ENCODE measurements at places on chromosomes 5 and 9. TPM values are rescaled to one million over a fixed set of nuclear protein-coding genes. Genes with fewer than 3 reads are reported as not detected.

DNA sequence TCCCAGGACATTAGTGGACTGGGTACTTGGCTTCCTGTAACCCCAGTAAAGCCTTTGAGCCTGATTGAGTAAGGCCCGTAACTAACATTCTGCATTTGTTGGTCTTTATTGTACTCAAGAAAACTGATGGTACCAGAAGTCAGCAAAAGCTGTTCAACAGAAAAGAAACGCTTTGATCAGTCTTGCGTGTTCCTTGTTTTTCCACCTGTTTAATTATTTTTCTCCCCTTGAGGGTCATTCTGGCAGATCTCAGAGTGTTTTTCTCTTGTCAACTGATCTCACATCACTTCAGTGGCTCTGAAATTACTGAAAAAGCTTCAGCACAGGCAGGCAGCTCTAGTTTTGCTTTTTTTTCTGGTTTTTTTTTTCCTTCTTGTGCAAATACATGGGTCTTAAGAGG is 6.1 kb upstream of the TMEM268 start:
- no peak for DNase-seq
- no peaks in the 10 kb centered on the region for H3K4me1 ChIP-seq
- no peaks in the 10 kb centered on the region for H3K27me3 ChIP-seq
- peaks cover 6% of the 10 kb centered on the region for H3K36me3 ChIP-seq
- H3K4me3 ChIP-seq = no peak overlapping the region
- no peak overlapping the region for H3K27ac ChIP-seq

DNA sequence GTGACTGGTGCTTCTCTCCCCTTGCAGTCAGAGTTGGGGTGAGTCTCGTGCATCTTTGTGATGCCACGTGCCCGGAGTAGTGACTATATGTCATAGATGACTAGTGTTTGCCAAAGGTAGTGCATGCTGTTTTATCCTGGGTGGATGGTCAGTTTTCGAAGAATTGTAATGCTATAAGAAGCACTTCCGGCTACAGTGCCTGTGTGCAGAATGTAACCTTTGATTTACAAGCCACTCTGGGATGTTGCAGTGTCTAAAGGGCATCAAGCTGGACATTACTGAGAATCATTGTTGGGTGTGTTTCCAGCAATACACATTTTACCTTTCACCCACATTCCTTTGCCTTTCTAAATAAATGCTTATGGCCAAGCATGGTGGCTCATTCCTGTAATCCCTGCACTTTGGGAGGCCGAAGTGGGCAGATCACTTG is 16.7 kb downstream of the MVB12B start:
- no peaks in the 10 kb centered on the region for H3K27me3 ChIP-seq
- no peak for DNase-seq
- peaks cover 20% of the 10 kb centered on the region for H3K4me1 ChIP-seq
- H3K4me3 ChIP-seq = no peak overlapping the region

DNA sequence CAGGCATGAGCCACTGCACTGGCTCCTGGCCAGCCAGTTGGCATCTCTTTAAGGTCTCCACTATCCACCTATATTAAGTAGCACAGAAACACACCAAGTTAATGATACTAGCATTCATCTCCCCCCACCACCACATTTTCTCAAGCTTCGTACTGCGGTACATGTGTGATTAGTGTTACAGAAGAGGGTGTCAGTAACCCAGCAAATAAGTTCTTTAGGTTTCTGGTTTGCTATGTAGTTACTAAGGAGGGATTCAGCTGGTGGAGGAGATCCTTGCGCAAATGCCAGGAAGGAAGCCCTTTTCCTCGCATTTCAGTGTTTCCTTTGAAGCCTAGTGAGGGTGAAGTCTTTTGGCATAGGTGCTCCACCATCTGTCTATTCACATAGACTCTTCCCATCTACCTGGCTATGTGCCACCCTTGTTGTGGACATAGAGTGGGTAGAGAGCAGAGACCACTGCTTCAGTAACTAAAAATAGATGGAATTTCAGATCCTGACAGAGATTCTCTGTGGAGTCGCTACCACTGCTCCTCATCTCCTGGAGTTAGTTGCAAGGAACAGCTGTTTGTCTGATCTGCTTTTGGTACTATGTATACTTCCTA is 16.7 kb downstream of the UBE2D2 start:
- H3K36me3 ChIP-seq = no peaks in the 10 kb centered on the region
- H3K27ac ChIP-seq = no peak overlapping the region
- H3K27me3 ChIP-seq = no peaks in the 10 kb centered on the region
- DNase-seq = no peak

- H3K36me3 ChIP-seq = peaks cover 4% of the 10 kb centered on the region
- DNase-seq = no peak
Measured at GRCh38 chr5:143147902-143148301, 255.6 kb downstream of the NR3C1 start.

GRCh38 chr9:68496356-68496755 is 44.3 kb downstream of the TMEM252 start:
- H3K27me3 ChIP-seq = no peaks in the 10 kb centered on the region
- DNase-seq = no peak
- H3K27ac ChIP-seq = no peak overlapping the region
- no peak overlapping the region for H3K4me3 ChIP-seq

The STKLD1 gene
- 0.59 TPM for total RNA-seq

The DDX31 gene
- total RNA-seq = 13.5 TPM

The LCN6 gene
- total RNA-seq = 35.1 TPM

The PTPRD gene
- 26.0 TPM for total RNA-seq

The OTULINL gene
- 90.2 TPM for total RNA-seq

The CDKN2A gene
- 5.7 TPM for total RNA-seq

The SCGB3A1 gene
- total RNA-seq = 544 TPM

The IGIP gene
- total RNA-seq = 11.9 TPM
